ENCODE measurements at places on chromosomes 5 and 9.

GRCh38 chr5:120297616-120298015 lies 166.5 kb upstream of the PRR16 start:
- DNase-seq = no peak

DNA sequence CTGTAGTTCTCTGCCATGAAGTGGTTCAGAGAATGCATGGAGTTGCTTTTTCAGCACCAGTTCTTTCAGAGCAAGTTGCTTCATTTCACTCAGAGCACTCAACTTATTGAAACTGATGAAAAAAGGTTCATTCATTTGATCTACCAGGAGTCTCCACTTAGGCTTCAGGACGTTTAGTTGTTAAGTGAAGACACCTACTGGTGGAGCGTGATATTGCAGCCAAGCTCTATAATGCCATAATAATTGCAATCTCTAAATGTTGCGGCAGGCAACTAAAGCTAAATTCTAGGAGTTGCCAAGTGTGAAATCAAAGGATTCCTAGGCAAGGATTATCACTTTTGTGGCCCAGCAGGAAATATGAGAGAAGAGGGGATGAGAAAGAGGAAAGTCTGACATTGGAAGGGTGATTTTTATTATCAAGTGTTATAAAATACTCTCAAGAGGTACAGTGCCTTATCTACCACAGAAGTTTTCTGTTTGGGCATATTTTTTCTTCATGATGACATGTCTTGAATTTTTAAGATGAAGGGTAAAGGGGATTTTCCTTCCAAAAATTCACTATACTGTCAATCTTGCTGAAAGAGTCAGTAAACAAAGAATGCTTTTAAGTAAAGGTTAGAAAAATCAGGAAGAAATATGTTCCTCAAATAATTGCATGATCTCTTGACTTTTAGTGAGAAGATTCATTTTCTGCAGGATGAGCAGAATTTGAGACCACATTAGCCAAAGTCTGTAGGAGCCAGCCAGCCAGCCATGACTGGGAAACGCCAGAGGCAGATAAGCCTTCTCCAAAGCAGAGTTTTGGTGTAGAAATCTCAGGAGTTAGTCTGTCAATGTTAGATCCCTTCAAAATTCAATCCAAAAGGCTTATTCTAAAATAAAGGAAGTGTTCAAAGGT lies 83.4 kb downstream of the SH3PXD2B start:
- DNase-seq = no peak

GRCh38 chr9:89664896-89665329 lies 60.1 kb downstream of the GADD45G start:
- DNase-seq = no peak

DNA sequence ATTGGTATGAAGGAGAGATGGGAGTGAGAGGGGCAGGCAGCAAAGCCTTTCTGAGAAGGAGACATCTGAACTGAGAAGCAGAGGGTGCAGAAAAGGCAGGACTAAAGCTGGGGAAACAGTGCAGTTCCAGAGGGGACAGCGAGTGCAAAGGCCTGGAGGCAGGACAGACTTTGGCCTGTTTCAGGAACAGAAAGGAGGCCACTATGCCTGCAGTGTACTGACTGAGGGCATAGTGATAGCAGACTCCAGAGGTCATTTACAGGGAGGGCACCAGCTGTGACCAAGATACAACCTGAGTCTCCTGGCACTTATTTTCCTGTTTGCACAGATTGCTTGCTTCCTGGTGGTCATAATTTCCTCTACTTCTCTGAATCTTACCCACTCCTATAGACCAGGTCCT lies 29.6 kb downstream of the SPARC start:
- no peak for DNase-seq

DNA sequence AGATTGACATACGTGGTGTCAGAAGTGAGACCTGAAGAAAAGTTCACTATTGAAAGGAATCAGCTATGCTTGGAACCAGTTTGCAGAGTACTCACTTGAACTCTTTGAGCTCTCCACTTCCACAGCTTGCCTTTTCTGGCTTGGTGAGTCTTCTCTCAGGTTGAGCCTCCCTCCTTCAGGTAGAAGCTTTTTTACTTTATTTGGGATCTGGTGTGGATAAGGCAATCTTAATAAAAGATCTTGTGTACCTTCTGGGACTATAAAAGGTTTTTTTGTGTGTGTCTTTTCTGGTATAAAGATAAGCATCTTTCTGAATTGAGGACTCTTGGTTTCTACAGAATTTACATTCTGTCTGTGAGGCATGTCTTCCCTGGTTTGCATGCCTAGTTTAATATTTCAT lies 5.4 kb upstream of the CPLANE1 start:
- DNase-seq = no peak

DNA sequence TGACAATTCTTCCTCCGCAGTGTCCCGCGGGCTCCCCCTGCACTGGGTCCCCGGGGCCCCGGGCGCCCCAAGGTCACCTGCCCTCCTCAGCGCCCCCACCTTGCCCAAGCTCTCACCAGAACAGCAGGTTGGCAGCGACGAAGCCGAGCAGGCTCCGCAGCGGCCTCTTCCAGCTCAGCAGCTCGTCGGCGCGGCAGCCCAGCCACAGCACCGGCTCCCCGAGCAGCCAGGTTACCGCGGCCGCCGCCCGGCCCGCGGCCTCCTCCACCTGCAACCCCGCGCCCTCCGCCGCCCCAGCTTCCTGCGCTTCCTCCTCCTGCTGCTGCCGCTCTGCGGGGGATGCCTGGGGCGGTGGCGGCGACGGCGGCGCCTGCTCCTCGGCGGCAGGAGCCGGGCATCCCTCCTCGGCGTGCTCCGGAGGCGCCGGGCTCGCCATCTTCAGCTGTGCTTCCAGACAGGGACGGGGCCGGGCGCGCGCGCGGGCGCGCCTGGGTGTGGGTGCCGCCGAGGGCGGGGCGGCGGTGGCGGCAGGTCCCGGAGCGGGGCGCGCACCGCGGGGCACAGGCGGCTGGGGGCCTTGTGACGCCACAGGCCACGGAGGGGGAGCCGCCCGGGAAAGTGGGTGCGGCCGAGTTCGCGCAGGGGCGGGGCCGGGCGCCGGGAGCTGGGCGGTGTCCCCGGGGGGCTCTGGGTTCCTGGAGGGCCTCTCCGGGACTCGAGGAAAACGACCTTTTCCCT lies at the start of gene RETREG1:
Gene RETREG1 (minus strand): TSS at position 462 of the 738 bp plus-strand sequence. CDS start 26 bp downstream, at position 436.
- DNase-seq = peak; percentile 58

GRCh38 chr9:23172979-23173637 lies 652.9 kb downstream of the ELAVL2 start:
- no peak for DNase-seq

DNA sequence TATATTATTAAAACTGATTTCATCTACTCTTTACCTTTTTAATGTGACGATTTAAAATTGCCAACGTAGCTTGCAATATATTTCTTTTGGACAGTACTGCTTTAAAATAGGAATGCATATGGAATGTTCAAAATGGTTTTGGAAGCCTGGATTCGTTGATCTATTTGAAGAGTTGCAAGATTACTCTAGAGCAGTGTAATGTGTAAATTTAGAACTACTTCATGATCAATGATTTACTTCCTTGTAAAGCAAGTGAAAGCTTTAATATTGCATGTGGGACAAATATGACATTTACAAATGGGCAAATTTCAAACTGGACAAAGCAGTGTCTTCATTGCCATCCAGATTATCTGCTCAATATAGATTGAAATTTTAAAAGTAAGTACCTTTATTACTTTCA lies 38.3 kb downstream of the PARP8 start:
- no peak for DNase-seq

GRCh38 chr9:127451608-127451857 lies 223 bp downstream of the LRSAM1 start:
- DNase-seq = no peak
